ENCODE measurements at places on chromosomes 11 and 22.

GRCh38 chr22:27724157-27724556, 77.4 kb downstream of the MN1 start:
- DNase-seq = no peak

- DNase-seq = peak; percentile 53
Observed at GRCh38 chr22:24592851-24593558, at the start of gene LRRC75B. Gene LRRC75B (minus strand): TSS chr22:24593073. CDS start chr22:24593039, 34 bp downstream.

GRCh38 chr11:21814169-21814568, 378.7 kb upstream of the ANO5 start:
- DNase-seq = no peak

DNA sequence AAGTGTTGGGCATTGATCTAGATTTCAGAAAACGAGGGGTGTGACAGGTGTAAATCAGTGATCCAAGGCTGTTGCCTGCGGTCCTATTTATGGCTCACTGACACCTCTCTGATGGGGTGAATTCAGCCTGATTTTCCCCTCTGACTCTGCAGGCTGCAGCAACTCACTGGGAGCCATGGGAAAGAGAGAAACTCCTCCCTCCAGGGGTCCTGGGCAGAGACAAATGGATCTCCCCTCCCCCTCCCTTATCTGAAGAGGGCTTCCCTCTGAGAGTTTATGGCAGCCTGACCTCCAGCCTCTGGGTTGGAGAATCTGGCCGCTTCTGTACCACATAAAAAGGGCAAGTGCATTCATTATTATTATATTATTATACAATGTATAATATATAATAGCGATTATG, 1.8 kb upstream of the PKNOX2 start:
- no peak for DNase-seq

- no peak for DNase-seq
Observed at GRCh38 chr11:80944758-80945157, 1503.9 kb upstream of the TENM4 start.

DNA sequence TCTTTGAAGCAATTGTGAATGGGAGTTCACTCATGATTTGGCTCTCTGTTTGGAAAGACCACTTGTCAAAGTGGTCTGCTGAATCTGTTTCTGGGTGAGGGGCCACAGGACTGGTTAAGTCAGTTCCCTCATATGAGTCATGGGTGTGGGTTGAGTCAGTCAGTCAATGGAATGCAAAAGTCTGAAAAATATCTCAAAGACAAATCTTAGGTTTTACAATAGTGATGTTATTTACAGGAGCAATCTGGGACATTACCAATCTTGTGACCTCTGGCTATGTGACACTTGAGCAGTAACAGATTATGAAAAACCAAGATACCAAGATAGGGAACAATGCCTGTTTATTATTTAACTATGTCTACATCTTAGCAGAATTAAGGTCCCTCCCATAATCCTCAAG, 311.6 kb downstream of the AASDHPPT start:
- no peak for DNase-seq

DNA sequence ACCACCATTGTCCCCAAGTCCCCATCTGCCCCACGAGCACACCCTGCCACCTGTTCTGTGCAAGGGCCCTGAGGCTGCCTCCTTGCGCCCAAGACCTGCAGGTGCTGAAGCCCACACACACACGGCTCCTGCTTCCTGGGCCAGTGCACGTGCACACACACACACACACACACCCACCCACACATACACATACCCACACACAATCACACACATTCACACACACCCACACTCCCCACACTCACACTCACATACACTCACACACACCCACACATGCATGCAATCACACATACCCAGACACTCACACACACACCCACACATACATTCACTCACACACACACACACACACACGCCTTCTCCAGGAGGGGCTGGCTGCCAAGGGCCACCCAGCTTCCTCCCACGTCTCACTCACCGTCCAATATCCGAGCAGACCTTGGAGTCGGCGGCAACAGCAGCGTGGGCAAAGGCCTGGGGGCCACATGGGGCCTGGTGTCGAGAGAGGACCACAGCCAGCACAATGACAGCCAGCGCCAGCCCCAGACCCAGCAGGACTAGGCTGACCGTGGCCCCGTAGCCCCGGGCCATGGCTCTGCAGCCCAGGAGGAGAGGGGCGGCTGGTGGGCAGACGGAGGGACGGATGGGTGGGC, 616 bp downstream of the GGT5 start:
- no peak for DNase-seq

- no peak for DNase-seq
Observed at GRCh38 chr22:39722032-39722325, 151.4 kb downstream of the CACNA1I start.

All from AG04450 (cell line).